Fibroblast of villous mesenchyme (primary cell): ENCODE measurements at places on chromosomes 2 and 18. TPM values are rescaled to one million over a fixed set of nuclear protein-coding genes. Genes with fewer than 3 reads are reported as not detected.

Gene NMS
- total RNA-seq = not detected in 2 replicates

Gene FAM237A
- total RNA-seq = not detected in 2 replicates

Gene ZSWIM2
- 0.43 TPM in 1 of 2 replicates, not detected in the other for total RNA-seq

Gene CFC1
- not detected in 2 replicates for total RNA-seq

Gene TMEFF2
- total RNA-seq = not detected in 2 replicates

Gene STARD6
- total RNA-seq = 0.43 TPM in 1 of 2 replicates, not detected in the other

Gene INHA
- 0.43 and 0.64 TPM in 2 replicates for total RNA-seq

Gene LYPD6B
- total RNA-seq = 1.9 and 3.0 TPM in 2 replicates

Gene ITSN2
- total RNA-seq = 23.2 and 35.8 TPM in 2 replicates

Gene IL1A
- total RNA-seq = 0.32 and 0.43 TPM in 2 replicates

DNA sequence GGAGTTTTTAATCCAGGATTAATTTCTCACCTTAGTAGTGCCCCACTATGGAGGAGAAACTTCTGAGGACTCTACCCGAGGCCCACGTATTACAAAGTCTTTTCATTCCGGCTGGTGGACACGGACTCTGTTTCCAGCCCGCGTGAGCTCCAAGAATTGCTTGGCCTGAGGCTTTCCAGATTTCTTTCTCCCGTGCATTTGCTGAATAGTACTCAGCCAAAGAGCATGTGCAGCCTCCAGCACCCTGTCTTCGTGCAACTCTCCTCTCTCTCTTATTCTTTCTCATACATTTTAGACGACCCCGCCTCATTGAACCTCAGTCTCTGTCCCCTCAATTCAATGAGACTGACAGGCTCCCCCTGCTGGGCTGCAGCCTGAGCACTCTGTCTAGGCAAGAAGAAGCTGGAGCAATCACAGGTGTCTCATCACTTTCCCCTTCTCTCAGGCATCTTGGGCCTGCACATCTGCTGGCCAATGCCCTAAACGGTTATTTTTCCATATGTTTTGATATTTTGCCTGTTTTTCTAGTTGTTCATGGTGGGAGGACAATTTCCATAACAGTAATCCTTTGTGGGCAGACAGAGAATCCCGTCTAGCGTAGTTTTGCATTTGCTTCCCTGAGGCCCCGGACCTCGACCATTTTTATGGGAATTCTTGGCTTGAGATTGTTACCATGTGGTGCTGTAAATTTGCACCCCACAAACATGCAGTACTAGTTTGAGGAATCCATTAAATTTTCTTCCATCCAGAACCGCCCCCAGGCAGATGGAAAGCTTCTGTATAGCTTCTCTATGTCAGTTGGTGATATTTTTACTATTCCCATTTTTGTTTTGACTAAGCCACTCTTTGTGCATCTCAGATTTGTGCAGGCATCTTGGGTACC, 50.1 kb upstream of the LPIN2 start:
- DNase-seq = peak; percentile 62

DNA sequence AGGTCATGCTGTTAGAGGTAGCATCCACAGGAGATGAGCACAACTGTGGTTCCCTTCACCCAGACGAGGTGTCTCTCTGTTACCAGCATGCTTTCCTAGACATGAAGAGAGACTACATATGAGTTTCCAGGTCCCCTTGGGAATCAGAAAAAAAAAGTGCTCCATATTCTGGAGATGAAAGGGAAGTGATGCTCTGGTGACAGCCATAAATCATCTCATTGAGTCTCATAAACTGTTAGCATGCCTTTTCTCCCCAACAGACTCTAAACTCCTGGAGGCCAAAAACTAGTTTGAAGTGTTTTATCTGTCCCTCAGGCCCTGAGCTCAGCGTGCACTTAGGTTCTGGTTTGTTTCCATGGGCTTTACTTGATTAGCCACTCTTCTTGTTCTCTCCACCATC, 124.6 kb upstream of the CREB1 start:
- no peak for DNase-seq

DNA sequence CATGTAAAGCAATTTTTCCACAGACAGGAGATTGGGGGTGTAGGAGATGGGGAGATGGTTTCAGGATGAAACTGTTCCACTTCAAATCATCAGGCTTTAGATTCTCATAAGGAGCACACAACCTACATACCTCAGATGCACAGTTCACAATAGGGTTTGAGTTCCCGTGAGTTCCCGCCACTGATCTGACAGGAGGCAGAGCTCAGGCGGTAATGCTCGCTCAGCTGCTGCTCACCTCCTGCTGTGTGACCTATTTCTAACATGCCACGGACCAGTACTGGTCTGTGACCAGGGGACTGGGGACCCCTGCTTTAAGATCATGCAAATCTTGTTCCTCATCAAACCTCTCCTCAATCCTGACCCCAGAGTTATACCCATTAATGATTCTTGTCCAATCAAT, 70.1 kb downstream of the RPE start:
- DNase-seq = no peak

DNA sequence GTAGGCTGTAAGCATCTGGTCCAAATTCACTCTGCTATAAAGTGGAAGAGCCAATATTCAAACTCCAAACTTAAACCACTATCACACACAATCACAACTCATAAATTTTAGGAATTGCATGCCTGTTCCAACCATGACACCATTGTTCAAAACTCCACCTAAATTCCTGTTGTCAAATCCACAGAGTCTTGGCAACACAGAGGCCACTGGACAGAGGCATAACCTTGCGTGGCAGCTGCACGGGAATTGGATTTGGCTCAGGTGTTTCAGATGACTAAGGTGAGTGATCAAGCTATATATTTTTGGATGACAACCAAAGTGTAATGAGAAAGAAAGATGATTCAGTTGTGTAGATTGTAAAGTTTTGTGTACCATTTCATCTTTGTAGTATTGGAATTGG, 422.7 kb upstream of the TNP1 start:
- DNase-seq = no peak

- no peak for DNase-seq
These were observed 50.7 kb downstream of the BCL2L11 start for GRCh38 chr2:111171337-111171930.

DNA sequence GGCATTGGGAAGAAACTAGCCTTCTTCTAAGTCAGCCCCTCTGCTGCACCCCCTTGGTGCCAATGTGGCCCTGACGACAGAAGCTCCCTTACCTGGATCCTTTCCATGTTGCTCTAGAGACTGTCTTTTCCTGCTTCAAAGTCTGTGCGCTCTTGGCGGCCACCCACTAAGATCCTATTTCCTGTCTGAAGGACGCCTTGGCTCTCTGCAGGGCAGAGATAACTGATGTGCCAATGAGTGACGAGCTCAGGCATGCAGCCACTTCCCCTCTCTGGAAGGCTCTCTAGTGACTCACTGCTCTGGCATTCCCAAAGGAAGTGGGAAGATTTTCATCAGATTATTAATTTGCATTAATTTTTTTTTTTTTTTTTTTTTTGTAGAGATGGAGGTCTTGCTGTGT, 273.5 kb downstream of the CDH20 start:
- peak; percentile 92 for DNase-seq

DNA sequence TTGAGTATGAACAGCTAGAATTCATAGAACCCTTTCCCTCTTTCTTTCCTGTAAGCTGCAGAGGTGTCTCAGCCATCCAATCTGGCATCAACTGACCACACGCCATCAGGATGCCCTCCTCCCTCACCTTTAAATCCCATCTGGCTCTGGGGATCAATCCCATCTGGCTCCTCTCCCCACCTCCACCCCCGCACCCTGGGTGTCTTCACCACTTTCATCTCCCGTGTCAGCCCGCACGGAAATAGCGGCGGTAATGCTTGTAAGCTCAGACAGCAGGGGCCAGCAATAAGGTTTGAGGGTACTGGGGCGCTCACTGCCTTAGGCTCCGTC, 508 bp upstream of the TUBA4B start:
- DNase-seq = no peak

DNA sequence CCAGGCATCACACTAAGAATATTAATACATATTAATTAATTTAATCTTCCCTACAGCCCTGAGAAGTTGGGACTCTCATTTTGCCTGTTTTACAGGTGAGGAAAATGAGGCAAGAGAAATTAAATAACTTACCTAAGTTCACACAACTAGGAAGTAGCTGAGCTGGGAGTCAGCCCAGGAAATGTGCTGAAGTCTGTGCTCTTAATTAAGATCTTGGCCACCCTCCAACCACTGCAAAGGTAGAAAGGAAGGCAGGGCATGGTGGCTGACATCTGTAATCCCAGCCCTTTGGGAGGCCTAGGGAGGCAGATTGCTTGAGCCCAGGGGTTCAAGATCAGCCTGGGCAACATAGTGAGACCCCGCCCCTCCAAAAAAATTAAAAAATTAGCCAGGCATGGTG, 12.9 kb upstream of the MGAT4A start:
- DNase-seq = no peak

GRCh38 chr2:31997653-31998052, 13.2 kb downstream of the MEMO1 start:
- peak; percentile 33 for DNase-seq

GRCh38 chr2:204434660-204435462, 110.4 kb upstream of the PARD3B start:
- DNase-seq = no peak

GRCh38 chr18:32328379-32328778, 138.5 kb downstream of the MEP1B start:
- no peak for DNase-seq

DNA sequence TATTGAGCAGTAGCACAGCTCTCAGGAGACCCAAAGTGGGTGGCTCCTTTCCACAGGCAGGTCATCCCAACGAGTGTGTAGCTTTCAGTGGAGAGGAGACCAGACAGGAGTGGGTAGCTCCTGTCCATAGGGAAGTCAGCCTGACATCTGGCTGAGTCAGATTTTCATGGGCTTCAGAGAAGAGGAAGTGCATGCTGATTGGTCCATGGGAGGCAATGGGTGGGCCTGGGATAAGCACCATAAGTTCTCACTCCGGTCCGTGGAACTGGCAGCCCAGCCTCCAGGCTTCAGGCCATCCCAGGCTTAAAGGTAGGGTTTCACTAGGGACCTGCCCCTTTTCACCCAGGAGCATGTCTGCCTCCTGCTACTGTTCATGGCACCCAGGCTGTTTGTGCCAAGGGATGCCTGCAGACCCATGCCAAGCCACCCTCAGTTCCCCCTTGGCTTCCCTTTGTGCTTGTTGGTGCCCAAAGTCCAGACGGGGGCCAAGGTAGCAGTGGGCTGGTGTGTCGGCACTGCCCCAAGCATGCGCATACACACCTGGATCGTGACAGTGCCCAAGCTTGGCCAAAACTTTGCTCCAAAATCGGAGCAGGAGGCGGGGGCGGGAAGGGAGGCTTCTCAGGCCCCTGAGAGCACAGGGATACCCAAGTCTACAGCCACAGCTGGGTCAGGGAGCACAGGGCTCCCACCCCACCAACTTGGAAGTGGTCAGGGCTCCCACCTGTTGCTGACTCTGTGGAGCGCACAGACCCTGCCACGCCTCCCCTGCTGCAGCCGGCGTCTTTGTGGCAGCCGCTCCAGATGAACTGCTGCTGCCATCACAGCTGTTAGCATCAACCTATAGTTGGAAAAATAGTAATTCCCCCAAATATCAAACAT, 26.4 kb downstream of the MARCHF7 start:
- no peak for DNase-seq

DNA sequence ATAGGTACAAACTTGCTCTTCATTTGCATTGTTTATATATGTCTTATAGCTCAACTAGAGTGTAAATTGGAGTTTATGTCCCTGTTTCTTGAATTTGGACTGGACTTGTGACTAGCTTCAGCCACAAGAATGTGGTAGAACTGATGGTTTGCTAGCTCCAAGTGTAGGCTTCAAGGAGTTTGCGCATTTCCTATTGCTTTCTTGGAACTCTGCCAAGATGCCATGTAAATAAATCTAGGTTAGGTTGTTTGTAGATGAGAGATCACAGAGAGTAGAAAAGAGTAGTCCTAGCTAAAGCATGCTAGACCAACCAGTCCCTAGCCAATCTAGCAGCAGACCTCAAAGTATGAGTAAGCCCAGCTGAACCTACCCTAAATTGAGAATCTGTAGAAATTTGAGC, 183.0 kb upstream of the CYP26B1 start:
- no peak for DNase-seq

DNA sequence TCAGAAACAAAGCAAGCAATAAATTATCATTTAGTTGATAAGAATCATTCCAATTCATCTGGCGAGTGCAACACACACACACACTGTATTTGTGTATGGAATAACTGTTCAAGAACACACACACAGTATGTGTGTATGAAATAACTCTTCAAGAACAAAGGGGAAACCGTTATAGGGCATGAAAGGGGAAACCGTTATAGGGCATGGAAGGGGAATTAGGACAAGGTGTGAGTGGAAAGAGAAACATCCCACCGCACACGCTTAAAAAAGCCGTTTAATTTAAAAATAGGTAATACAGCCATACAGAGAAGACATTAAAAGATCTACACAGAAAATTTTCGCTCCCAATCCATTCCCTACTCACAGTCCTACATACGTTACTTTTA, 607 bp upstream of the TSN start:
- DNase-seq = no peak

- DNase-seq = peak; percentile 94
These were observed 35.6 kb downstream of the COL5A2 start for GRCh38 chr2:189143925-189144324.

- no peak for DNase-seq
These were observed 103.0 kb upstream of the TEX51 start for GRCh38 chr2:126795656-126796055.

DNA sequence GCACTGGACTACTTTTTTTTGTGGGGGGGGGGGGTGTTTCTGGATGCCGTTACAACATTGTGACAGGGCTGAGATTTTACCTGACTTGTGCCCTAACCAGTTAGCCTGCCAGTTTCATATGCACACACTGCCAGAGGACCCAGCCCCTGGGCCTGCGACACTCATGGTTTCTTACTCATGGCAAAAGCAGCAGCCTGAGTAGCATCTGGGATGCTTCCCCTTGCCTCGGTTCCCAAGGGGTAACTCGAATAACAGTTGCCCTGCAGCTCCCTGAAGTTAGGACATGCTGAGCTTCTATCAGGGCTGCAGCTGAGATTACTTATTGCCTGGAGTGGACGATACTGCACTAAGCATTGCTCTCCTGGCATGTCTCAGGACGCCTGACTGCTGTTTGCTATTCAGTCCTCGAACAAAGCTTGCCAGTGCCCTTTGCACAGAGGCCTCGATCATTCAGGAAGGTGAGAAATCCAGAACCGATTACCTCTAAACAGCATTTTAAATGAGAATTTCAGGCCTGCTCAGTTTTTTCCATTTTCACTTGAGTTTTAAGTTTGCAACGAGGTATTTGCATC, 47.9 kb downstream of the TRPM8 start:
- DNase-seq = no peak

DNA sequence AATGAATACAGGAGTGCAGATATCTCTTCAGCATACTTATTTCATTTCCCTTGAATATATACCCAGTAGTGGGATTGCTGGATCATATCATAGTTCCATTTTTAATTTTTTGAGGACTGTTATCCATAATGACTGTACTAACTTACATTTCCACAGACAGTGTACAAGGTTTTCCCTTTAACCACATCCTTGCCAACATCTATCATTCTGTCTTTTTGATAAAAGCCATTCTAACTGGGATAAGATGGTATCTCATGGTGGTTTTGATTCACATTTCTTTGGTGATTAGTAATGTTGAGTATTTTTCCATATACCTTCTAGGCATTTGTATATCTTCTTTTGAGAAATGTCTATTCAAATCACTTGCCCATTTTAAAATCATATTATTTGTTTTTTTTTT, 325.2 kb downstream of the CYP26B1 start:
- no peak for DNase-seq

- DNase-seq = peak; percentile 12
These were observed 54.1 kb downstream of the BAZ2B start for GRCh38 chr2:159562248-159562647.

GRCh38 chr2:190053426-190053825, 9.1 kb downstream of the MSTN start:
- DNase-seq = no peak

GRCh38 chr2:689237-689636, 12.0 kb upstream of the TMEM18 start:
- DNase-seq = no peak
